ENCODE measurements at places on chromosomes 5 and 9. TPM values are rescaled to one million over a fixed set of nuclear protein-coding genes. Genes with fewer than 3 reads are reported as not detected.

The PKD2L2 gene
- total RNA-seq = not detected

The SLC23A1 gene
- total RNA-seq = not detected

The SUB1 gene
- total RNA-seq = 807 TPM

The PTRH1 gene
- total RNA-seq = 17.2 TPM

The CCDC152 gene
- 3.4 TPM for total RNA-seq

The KIF4B gene
- not detected for total RNA-seq

The PCDHB16 gene
- 0.25 TPM for total RNA-seq

The NTNG2 gene
- 2.4 TPM for total RNA-seq

- no peak for DNase-seq
Measured at GRCh38 chr5:80864706-80865435, 95.3 kb upstream of the RASGRF2 start.

GRCh38 chr9:124390794-124391658, 24.2 kb downstream of the PSMB7 start:
- peak; percentile 73 for DNase-seq

- DNase-seq = peak; percentile 8
Measured at GRCh38 chr5:14582797-14583137, 1.2 kb downstream of the OTULINL start.

- DNase-seq = no peak
Measured at GRCh38 chr5:1445313-1445688, at the start of gene SLC6A3. TSS of gene SLC6A3 (minus strand) at chr5:1445440. CDS start at chr5:1443197, 2,243 bp downstream.

GRCh38 chr5:62369039-62369438, 34.7 kb downstream of the DIMT1 start:
- no peak for DNase-seq

- DNase-seq = no peak
Measured at GRCh38 chr9:89470224-89470839, 27.6 kb downstream of the SEMA4D start.

- no peak for DNase-seq
Measured at GRCh38 chr5:171351536-171352073, 36.0 kb upstream of the NPM1 start.

DNA sequence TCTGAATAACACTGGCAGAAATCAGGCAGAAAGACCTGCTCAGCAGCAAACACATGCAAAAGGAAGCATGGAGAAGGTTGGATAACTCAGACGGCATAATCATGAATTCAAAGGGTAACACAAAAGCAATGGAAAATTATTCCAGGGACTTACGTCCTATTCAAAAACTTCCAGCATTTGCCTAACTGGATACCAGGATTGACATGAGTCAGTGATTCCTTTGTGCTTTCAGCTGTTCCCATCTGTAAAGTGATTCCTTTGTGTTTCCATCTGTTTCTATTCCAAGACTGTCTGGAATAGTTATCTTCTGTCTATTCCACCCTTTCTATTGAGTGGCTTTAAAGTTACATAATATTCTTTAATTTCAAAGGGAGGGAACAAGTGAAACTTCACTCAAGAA, 1361.7 kb upstream of the CDH9 start:
- DNase-seq = no peak

DNA sequence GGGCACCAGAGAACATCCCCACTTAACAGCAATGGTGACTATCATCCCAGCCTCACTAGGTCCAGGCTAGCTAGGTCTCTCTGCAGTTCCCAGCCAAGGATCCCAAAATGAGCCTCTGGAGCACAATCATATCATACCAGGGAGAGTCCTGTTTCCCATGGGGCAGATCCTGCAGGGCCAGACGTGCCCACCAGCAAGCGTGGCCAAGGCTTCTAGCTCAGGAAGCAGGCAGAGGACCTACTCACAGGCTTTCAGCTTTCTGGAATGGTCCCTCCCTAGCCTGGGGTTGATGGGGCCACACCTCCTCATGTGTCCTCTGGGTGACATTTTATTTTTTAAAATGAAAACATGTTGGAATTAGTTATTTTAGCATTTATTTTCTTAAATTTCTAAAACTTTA, 45.7 kb upstream of the PITX1 start:
- no peak for DNase-seq

DNA sequence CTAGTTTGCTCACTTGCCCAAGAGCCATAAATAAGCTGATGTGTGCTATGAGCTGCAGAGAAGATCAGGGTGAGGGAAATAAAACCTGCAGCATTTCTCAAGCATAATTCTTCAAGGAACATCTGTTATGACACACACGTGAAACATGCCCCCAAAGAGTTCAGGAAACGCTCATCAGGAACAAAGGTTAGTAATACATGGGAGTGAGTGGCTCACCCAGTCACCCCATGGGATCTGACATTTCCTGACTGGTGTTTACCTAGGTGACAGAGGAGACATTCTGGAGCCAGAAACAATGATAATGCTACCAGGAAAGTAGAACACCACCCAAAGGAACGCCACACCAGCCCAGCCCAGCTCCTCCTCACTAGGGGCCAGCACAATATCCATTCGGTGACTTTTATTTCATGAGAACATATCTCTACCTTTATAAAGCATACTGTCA, 66.0 kb downstream of the FRMD3 start:
- peak; percentile 27 for DNase-seq

DNA sequence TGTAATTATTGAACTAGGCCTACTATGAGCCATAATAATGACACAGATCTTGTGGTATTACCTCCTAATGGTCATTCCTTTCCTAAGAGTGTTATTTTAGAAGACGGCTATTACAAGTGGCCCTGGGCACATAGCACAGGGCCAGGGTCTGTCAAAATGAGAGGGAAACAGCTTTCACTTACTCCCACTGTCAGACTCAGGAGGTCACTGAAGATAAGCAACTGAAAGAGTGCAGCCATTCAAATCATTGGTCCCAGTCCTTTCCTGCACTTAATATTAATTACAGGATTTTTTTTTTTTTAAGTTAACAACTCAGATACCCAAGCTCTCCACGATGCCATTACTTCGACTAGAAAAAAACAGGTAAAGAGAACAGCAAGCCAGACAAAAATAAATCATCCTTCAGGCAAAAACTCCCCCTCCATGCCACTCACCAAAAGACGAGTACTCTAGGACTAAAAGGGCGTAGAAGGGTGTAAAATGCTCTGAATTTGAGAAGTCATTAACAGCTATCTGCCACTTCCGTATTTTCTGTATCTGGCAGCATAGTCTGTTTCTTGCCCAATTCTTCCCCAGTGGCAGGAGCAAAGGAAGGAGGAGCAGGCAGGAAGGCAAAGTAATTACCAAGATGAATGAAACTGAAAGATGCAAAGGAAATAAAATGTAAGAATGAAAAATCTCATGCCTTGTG, 87.4 kb downstream of the ZNF608 start:
- no peak for DNase-seq

DNA sequence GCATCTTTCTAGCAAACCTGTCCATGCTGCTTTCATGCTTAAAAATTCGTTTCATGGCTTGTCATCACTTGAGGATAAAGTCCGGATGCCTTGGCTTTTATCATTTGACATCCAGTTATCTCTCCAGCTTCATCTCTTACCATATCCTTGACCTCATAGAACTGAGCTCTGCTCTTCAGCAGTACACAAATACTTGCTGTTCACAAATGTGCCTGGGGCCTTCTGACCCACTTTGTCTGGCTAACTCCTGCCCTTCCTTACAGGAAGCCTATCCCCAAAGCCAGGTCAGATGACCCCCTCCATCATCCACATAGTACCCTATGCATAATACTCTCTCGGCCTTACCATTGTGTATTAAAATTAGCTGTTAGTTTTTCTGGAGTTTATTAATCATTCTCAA, 249.1 kb downstream of the SAXO1 start:
- DNase-seq = no peak

DNA sequence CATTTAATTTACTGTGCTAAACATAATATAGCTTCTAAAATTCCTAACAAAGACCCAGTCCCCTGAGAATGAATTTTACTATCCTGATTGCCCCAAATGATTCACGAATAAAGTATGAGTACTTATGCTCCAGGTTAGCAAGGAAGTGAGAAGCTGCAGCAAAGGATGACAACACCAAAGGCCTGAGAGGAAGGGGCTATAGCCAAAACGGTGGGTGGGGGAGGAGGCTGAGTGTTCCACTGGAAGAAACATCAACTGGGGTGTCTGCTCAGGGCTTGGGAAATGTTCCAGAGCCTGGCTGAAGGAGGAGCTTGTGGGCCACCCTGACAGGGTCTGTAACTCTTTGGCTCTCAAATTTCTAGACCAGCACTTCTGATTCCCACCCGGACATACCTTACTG, 157.3 kb downstream of the ADAMTS12 start:
- DNase-seq = peak; percentile 45

GRCh38 chr5:81233080-81233634, at the start of gene CKMT2:
TSS of gene CKMT2 (plus strand) at chr5:81233322. CDS start at chr5:81251133, 17,811 bp downstream.
- DNase-seq = peak; percentile 24

- no peak for DNase-seq
Measured at GRCh38 chr5:145987856-145988255, 51.5 kb downstream of the SH3RF2 start.

- DNase-seq = no peak
Measured at GRCh38 chr9:16602494-16602893, 268.0 kb downstream of the BNC2 start.

DNA sequence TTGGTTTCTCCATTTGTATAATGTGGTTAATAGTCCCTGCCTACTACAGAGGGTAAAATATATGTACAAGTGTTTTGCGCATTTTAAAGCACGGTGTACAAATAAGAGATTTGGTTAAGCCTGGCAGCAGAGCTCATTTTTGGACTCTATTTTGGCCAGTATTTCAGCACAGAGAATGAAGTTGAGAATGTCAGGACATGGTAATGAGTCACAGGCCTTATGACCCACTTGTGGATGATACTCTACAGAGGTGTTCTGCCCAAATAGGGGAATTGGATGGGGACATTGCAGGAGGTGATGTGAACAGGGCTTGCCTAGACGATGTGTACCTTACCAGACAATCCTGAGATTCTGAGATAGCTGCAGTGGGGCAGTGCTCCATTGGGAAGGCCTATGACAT, 50.6 kb downstream of the MELK start:
- DNase-seq = peak; percentile 36

- DNase-seq = no peak
Measured at GRCh38 chr5:124134941-124135340, 611.5 kb downstream of the ZNF608 start.

- no peak for DNase-seq
Measured at GRCh38 chr5:94505327-94506068, 112.9 kb downstream of the KIAA0825 start.

DNA sequence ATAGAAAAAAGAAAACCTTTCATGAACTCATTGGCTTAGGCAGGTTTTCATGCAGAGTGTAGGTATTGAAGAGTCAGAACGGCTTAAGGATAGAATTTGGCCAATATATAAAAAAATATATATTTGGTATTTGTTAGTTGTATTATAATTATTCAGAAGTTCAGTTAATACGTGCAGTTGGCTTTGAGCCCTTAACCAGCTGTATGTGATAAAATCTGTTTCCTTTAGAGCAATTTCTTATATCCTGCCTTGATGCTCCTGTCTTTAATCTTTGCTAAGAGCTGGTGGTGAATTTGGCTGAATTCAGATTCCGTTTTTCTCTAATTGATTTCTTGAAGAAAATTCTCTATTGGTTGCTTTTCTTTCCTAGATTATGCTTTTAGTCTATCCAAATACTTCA, 3.7 kb downstream of the ANXA1 start:
- no peak for DNase-seq

GRCh38 chr5:113520429-113520828, 6.9 kb downstream of the YTHDC2 start:
- peak; percentile 37 for DNase-seq

GRCh38 chr5:118854819-118855218, 133.5 kb downstream of the DTWD2 start:
- DNase-seq = no peak

- DNase-seq = peak; percentile 93
Measured at GRCh38 chr9:125538092-125538473, 168.9 kb downstream of the MAPKAP1 start.

DNA sequence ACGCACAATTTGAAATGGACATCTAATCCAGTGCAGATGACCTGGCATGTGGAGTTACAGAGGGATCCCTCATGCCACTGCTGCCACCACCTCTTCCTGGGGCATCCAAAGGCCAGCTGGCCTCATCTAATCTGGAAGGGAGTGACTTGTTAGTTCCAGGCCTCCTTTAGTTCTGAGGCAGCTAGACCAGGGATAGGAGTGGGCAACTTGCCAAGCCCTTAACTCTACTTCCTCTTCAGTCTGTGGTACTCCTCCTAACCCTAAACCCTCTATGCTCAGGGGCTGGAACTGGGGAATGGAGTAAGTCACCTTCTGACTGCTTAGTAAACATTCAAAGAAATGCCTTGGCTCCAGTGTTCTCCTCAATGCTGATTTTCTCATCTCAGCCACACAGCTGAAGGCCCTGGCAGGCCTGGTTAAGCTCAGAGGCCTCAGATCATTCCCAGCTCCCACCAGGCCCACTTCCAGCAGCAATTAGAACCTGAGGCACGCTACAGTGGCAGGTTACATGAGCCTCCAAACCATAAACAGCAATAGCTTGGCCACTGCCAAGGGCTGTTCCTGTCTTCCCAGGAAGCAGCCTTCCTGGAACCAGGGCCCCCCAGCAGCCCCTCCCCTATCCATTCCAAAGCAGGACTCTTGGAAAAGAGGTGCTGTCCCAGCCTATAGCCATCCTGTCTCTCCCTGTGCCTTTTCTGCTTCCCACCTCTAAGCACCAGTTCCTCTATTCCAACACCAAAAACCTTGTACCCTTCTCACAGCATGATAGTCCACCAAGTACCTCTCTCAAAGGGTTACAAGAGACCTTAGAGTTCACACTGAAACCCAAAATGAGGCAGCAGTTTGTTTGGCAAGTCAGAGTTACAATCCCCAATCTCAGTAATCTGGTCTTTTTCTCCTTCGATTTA, 2.0 kb downstream of the EIF4EBP3 start:
- DNase-seq = peak; percentile 73

DNA sequence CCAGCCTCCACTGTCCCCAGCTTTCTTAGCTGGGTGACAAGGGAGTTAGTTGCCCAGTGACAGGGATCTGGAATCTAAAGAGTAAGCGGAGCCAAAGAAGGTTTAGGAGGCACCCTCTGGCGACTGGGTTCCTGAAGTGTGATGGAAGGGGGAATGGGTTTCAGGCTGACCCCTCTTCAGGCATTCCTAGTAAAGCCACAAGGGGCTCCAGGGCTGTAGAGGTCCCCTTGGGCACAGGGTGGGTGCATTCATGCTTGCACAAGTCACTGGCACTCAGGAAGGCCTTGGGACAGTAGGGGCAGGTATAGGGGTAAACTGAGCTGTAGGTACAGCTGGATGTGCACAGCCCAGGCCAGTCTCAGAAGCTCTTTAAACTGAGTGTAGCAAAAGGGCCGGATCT, 74.2 kb downstream of the CPLANE1 start:
- no peak for DNase-seq

DNA sequence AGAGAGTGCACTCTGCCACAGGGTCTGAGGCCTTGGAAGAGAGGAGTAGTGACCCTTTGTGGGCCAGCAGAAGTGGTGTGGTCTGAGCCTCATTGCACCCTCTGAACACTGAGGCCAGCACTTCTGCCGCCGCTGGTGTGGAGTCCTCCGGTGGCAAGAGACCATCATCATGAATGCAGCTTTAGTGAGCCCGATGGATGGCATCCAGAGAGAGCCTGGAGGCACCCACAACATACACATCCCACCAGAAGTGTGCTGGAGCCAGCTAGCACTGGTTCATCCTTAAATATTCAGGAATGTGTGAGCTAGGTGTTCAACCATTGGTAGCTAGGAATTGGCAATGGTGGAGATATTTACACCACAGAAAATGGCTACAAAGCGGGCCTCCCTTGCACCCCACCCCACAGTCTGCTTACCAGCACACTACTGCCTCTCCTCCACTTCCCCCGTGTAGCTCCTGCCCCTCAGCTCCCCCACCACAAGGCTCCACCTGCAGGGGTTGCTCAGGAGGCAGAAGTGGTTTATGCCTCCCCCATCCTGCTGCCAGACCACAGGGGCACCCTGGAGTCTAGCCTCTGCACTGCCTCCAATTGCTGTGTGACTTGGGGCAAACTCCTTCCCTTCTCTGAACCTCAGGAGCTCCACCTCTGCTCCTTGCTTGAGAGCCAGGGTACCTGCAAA, 16.4 kb downstream of the SLC6A7 start:
- DNase-seq = no peak

Data from fibroblast of the aortic adventitia (primary cell).